ENCODE measurements at places on chromosomes 1 and 21.

DNA sequence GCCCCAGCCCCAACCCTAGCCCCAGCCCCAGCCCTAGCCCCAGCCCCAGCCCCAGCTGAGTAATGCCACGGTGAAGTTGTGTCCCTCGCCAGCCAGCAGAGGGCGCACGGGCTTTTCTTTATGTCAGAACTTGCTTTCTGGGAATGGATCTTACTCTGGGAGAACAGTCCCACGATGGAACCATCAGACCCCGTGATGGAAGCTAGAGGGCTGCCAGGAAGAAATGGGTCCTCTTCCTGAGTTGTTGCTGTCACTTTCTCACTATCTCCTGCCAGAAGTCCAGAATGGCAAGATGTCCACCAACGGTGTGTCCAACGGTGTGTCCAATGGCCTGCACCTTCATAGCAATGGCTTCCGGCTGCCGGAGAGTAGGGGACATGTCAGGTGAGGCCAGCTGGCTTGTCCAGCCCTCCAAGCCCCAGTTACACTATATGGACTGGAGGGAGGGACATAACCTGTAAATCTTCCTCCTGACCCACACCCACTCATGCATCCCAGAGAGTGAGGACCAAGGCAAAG is 25.1 kb upstream of the TMEM222 start:
- H3K27me3 ChIP-seq, result no peaks in the 10 kb centered on the region
- H3K27ac ChIP-seq, result no peak overlapping the region
- DNase-seq, result peak; percentile 90
- peaks cover 97% of the 10 kb centered on the region for H3K36me3 ChIP-seq
- H3K4me1 ChIP-seq, result peaks cover 13% of the 10 kb centered on the region

GRCh38 chr1:196896355-196896754 is 8.5 kb downstream of the CFHR4 start:
- peaks cover 2% of the 10 kb centered on the region for H3K27me3 ChIP-seq
- DNase-seq, result no peak
- H3K4me3 ChIP-seq, result no peak overlapping the region
- H3K4me1 ChIP-seq, result no peaks in the 10 kb centered on the region
- no peak overlapping the region for H3K27ac ChIP-seq

- H3K36me3 ChIP-seq, result no peaks in the 10 kb centered on the region
- H3K27me3 ChIP-seq, result no peaks in the 10 kb centered on the region
- peaks cover 6% of the 10 kb centered on the region for H3K4me1 ChIP-seq
- no peak overlapping the region for H3K27ac ChIP-seq
- DNase-seq, result peak; percentile 39
These were observed 32.8 kb downstream of the H3-3A start for GRCh38 chr1:226095286-226095685.

GRCh38 chr1:224767676-224768075 is 151.6 kb downstream of the CNIH3 start:
- H3K36me3 ChIP-seq, result no peaks in the 10 kb centered on the region
- no peak for DNase-seq
- no peaks in the 10 kb centered on the region for H3K4me1 ChIP-seq
- no peaks in the 10 kb centered on the region for H3K27me3 ChIP-seq
- no peak overlapping the region for H3K4me3 ChIP-seq

- DNase-seq, result no peak
- peaks cover 45% of the 10 kb centered on the region for H3K4me1 ChIP-seq
- H3K36me3 ChIP-seq, result no peaks in the 10 kb centered on the region
- no peaks in the 10 kb centered on the region for H3K27me3 ChIP-seq
- no peak overlapping the region for H3K4me3 ChIP-seq
These were observed 22.1 kb upstream of the TDRD10 start for GRCh38 chr1:154479764-154480421.

DNA sequence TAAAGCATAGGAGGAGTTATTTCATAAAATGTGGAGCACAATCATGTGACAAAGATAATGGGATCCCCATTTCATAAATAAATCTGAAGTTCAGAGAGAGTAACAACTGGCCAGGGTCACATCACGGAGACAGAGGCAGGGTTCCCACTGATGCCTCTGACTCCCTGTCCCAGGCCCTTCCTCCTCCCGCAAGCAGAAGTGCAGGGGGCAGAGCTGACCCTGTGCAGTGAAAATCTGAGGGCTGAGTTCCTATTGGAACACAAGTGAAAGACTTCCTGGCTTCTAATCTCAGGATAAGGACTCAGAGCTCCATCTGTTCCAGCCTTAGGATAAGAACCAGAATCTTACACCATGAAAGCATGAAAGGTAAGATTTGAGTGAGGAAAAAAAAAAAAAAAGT is 22.0 kb downstream of the SELL start:
- no peaks in the 10 kb centered on the region for H3K36me3 ChIP-seq
- peak overlapping the region; percentile 92 for H3K27ac ChIP-seq
- DNase-seq, result no peak
